Activated CD8-positive, alpha-beta T cell treated with anti-CD3 and anti-CD28 coated beads, Interleukin-2, amount 10 ng/mL, durations not matched to agents 7 days and 5 days (primary cell): ENCODE measurements at places on chromosomes 4 and X.

- no peaks in the 10 kb centered on the region for H3K4me1 ChIP-seq
- no peak overlapping the region for H3K27ac ChIP-seq
- no peaks in the 10 kb centered on the region for H3K36me3 ChIP-seq
- peaks cover 10% of the 10 kb centered on the region for H3K27me3 ChIP-seq
Observed at GRCh38 chr4:81816031-81816761, 344.5 kb upstream of the RASGEF1B start.

DNA sequence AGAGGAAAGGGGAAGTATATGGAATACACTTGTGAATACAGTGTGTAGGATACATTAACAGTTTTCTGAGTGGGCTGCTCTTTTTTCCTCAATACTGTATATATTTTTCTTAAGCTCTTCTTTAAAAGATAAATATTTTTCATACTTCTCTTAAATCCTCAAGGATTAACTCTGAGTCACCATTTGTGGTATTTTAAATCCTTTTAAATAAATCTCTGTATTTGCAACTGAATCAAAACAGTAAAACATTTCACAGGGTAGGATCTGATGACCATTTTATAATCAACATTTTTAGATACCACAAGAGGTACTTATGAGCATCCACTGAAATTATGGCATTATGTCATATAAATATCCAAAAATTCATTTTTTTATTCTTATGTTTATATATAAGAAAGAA lies 87.6 kb downstream of the GAB1 start:
- H3K27ac ChIP-seq, result no peak overlapping the region
- H3K36me3 ChIP-seq, result no peaks in the 10 kb centered on the region
- H3K4me1 ChIP-seq, result no peaks in the 10 kb centered on the region
- H3K4me3 ChIP-seq, result no peak overlapping the region

- peaks cover 45% of the 10 kb centered on the region for H3K36me3 ChIP-seq
- no peaks in the 10 kb centered on the region for H3K27me3 ChIP-seq
- H3K27ac ChIP-seq, result peak overlapping the region; percentile 97
- DNase-seq, result no peak
- H3K4me1 ChIP-seq, result peaks cover 33% of the 10 kb centered on the region
Observed at GRCh38 chr4:15682242-15683142, 865 bp downstream of the FAM200B start.

GRCh38 chrX:19789376-19789775 lies 98.0 kb downstream of the SH3KBP1 start:
- no peak overlapping the region for H3K27ac ChIP-seq
- no peak overlapping the region for H3K4me3 ChIP-seq
- H3K36me3 ChIP-seq, result peaks cover 55% of the 10 kb centered on the region
- no peaks in the 10 kb centered on the region for H3K27me3 ChIP-seq

DNA sequence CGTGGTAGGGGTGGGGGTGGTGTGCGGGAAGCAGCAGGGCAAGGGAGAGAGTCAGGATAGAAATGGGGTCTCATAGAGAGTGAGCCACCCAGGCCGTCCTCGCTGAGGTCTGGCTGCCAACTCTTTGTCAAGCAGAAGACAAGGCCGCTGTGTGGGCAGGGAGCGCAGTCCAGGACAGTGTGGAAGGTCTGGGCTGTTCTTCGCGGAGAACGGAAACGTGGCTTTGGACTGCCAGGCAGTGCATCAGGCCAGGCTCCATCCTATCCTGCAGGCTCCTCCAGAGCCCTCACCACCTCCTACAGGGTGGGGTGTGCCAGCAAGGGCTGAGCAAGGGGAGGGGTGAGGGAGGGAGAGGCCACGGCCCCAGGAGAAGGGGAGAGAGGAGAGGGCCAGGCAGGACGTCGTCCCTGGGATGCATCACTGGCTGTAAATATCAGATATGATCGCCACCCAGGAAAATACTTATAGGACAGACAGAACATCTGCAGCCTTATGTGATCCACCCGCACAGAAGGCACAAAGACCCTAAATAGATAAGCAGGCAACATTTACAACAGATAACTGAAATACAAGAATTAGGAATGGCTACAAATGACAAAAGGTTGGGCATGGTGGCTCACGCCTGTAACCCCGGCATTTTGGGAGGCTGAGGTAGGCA lies 85.3 kb downstream of the ABLIM2 start:
- DNase-seq, result no peak
- no peak overlapping the region for H3K27ac ChIP-seq
- no peak overlapping the region for H3K4me3 ChIP-seq
- H3K4me1 ChIP-seq, result no peaks in the 10 kb centered on the region
- H3K36me3 ChIP-seq, result no peaks in the 10 kb centered on the region
- no peaks in the 10 kb centered on the region for H3K27me3 ChIP-seq

- no peak for DNase-seq
- peaks cover 53% of the 10 kb centered on the region for H3K4me1 ChIP-seq
- H3K4me3 ChIP-seq, result no peak overlapping the region
Observed at GRCh38 chr4:102823464-102823863, 3.9 kb downstream of the UBE2D3 start.

DNA sequence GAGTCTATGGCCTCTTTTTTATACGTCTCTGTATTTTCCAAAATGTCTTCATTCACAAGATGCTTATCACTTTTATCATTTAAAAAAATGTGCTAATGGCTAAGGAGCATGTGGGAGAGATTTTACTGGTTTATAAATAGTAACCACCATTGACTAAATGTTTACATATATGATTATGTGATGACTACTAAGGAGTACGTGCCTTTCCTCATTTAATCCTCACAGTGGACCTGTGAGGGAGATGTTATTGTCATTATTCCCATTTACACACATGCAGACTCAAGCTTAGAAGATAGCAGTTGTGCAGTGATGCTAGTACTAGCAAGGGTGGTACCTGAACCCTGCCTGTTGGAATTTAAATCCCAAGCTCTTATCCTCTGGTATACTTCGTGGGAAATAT lies 2.4 kb downstream of the SRD5A3 start:
- no peak for DNase-seq
- no peaks in the 10 kb centered on the region for H3K27me3 ChIP-seq
- H3K27ac ChIP-seq, result no peak overlapping the region
- H3K4me1 ChIP-seq, result peaks cover 17% of the 10 kb centered on the region
- peaks cover 7% of the 10 kb centered on the region for H3K36me3 ChIP-seq

DNA sequence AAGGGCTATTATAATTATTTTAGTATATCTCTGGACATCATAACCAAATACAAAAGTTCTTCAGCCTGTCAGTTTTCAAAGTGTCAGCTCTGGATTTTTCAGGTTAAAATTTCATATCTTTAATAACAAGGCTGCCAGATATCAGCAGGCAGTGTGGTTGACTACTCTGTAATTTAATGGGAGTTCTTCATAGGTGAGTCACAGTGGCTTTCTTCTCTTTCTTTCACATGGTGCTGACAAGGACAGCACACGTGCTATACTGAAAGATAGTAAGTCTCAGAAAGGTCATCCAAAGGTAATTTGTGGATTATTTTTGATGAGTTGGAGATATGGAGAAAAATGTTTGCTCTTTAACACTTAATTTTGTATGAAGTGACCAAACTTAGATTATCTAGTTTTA lies 43.2 kb downstream of the GALNT7 start:
- H3K27me3 ChIP-seq, result no peaks in the 10 kb centered on the region
- peaks cover 2% of the 10 kb centered on the region for H3K36me3 ChIP-seq
- DNase-seq, result no peak
- no peak overlapping the region for H3K4me3 ChIP-seq
- H3K4me1 ChIP-seq, result no peaks in the 10 kb centered on the region

- H3K36me3 ChIP-seq, result no peaks in the 10 kb centered on the region
- no peak overlapping the region for H3K4me3 ChIP-seq
- H3K4me1 ChIP-seq, result no peaks in the 10 kb centered on the region
- H3K27ac ChIP-seq, result no peak overlapping the region
Observed at GRCh38 chrX:133290076-133290475, 71.9 kb upstream of the TFDP3 start.

DNA sequence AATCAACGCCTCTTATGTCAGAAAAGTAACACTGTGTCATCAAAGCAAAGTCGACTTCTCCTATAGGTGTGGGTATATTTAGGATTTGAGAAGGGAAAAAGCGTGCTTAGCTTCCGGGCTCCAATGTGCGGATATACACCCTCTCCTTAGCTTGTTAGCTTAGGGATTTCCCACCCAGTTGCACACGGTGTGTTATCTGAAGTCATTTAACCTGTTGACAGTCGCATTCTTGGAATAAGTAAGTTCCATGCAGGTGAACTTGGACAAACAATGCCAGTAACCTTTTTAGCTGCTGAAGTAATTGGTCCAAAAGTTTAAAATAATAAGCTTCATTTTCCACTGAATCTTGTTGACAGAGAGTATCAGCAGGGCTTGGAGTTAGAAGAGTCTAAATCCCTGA lies 113.7 kb downstream of the SHROOM3 start:
- H3K36me3 ChIP-seq, result no peaks in the 10 kb centered on the region
- H3K4me1 ChIP-seq, result peaks cover 17% of the 10 kb centered on the region
- no peak overlapping the region for H3K4me3 ChIP-seq
- H3K27ac ChIP-seq, result no peak overlapping the region
- H3K27me3 ChIP-seq, result peaks cover 3% of the 10 kb centered on the region
- DNase-seq, result no peak

- no peaks in the 10 kb centered on the region for H3K4me1 ChIP-seq
- H3K27ac ChIP-seq, result no peak overlapping the region
- H3K27me3 ChIP-seq, result no peaks in the 10 kb centered on the region
Observed at GRCh38 chr4:5027346-5027745, 8.1 kb upstream of the CYTL1 start.

DNA sequence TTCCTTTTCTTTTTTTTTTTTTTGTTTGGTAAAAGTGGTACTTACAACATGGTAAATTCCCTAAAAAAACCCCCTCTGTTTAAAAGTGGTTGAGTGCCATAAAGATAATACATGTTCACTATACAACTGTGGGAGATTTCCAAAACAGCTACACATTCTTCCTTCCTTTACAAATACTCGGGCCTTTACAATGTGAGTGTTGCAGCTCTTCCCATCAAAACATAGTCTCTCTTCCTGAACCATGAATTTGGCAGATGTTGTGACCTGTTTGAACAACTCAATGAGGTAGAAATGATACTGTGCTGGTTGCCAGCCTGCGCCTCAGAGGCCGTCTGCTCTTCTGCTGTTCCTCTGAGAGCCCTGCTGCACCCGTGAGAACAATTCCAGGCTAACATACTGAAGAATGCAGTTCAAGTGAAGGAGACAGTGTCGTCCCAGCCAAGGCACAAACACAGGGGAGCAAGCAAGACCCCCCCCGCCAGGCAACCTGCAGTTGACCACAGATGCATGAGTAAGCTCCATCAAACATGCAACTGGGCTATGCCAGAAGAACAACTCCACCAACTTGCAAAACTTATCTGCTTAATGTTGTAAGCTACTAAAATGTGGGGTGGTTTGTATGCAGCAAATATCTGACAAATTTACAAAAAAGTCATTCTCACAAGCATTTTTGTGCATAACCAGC lies 645.0 kb downstream of the PCDH7 start:
- no peaks in the 10 kb centered on the region for H3K4me1 ChIP-seq
- no peaks in the 10 kb centered on the region for H3K36me3 ChIP-seq
- H3K4me3 ChIP-seq, result no peak overlapping the region

- DNase-seq, result peak; percentile 62
- peak overlapping the region; percentile 72 for H3K27ac ChIP-seq
- H3K4me1 ChIP-seq, result peaks cover 51% of the 10 kb centered on the region
- no peak overlapping the region for H3K4me3 ChIP-seq
Observed at GRCh38 chrX:7088968-7089615, 58.4 kb upstream of the STS start.

DNA sequence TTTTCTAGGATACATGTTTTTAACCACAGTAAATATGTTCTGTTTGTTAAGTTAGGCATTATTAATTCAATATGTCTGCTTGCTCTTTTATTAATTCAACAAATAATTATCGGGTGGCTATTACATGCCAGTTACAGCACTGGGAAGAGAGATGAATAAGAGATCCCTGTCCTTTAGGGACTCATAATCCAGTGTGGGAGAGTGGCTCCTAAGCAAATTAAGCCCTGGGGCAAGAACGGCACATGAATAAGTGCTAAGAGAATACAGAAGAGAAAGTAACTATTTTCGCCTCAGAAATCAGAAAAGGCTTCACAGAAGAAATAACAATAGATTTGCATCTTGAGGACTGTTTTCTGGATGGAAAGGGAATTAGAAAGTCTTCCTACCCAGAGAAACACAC lies 236.7 kb downstream of the NR3C2 start:
- H3K4me1 ChIP-seq, result peaks cover 5% of the 10 kb centered on the region
- no peak overlapping the region for H3K4me3 ChIP-seq
- no peak for DNase-seq
- no peaks in the 10 kb centered on the region for H3K27me3 ChIP-seq
- H3K27ac ChIP-seq, result no peak overlapping the region

GRCh38 chr4:84220990-84221389 lies 278.1 kb downstream of the NKX6-1 start:
- H3K4me3 ChIP-seq, result no peak overlapping the region
- no peaks in the 10 kb centered on the region for H3K36me3 ChIP-seq
- no peaks in the 10 kb centered on the region for H3K27me3 ChIP-seq
- DNase-seq, result no peak

DNA sequence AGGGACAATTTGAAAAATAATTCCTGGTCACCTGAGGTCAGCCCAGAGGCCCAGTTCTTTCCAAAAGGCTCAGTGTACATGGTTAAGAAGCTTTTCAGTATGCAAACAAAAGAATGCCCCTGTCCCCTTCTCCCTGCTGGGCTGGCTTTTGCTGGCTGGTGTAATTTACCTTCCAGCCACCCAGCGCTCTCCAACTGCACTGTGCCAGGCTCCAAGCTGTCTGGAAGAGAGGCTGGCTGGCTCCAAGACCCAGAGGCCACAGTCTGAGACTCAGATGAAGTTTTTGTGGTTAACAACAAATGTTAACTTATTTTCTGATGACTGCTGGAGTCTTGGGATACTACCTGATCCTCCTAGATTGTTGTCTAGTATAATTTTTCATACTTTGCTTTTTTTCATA lies 11.9 kb upstream of the KIT start:
- H3K4me3 ChIP-seq, result no peak overlapping the region
- peaks cover 4% of the 10 kb centered on the region for H3K4me1 ChIP-seq
- no peak overlapping the region for H3K27ac ChIP-seq
- peaks cover 8% of the 10 kb centered on the region for H3K27me3 ChIP-seq
- DNase-seq, result no peak

DNA sequence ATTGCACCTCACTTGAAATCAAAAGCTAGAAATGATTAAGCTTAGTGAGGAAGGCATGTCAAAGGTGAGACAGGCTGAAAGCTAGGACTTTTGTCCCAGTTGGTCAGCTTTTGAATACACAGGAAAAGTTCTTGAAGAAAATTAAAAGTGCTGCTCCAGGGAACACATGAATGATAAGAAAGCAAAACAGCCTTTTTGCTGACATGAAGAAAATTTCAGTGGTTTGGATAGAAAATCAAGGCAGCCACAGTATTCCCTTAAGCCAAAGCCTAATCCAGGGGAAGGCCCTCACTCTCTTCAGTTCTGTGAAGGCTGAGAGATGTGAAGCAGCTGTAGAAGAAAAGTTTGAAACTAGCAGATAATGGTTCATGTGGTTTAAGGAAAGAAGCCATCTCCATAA lies 150.8 kb downstream of the ADGRL3 start:
- no peak for DNase-seq
- no peaks in the 10 kb centered on the region for H3K27me3 ChIP-seq
- H3K4me3 ChIP-seq, result no peak overlapping the region

DNA sequence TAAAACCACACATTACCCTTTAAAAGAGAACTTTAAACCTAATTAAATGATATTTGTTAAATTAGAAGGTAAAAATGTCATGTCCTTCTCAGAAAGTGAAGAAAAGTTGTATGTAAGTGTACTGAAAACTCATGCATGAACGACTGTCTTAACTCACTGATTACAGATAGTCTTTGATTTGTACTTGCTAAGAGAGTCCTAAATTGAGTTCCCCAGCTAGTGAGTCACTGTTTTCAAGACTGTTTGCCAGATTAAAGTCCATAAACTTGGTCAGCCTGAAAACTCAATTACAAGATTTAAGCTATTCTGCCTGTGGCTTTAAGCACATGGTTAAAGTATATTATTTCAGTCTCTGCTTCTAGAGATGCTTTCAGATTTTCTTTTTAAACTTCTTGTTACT lies 124.9 kb upstream of the ZCCHC13 start:
- H3K27me3 ChIP-seq, result no peaks in the 10 kb centered on the region
- H3K36me3 ChIP-seq, result no peaks in the 10 kb centered on the region
- no peak for DNase-seq
- H3K27ac ChIP-seq, result no peak overlapping the region
